ENCODE measurements at places on chromosomes 5 and 9.

GRCh38 chr9:95420518-95420917, 96.3 kb downstream of the PTCH1 start:
- DNase-seq, result no peak

DNA sequence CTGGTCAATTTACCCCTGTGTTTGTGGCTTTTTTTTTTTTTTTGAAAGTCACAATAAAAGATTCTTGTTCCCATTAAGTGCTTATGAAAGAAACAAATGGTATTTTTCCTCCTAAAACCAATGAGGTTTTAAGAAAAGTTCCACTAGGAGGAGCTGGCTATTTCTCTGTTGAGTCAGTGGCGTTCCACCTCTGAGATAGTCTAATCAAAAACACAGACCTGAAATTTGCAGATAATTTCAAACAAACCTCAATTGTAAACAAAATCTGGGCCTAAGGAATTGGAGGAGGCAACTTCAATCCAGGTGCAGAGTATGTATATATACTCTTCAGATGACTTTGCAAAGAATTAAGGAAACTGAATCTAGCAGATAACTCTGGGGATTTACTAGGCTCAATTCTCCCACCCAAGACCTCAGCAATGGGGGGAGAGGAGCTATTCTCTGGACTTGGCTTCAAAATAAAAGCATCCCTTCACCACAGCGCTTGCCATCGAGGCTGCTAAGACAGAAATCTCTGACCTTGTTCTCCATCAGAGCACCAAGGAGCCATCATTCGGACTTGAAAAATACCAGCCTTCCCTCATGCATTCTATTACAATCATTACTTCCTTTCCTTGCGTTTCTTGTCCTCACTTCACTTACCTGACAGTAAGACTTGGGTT, 52.4 kb downstream of the FANCC start:
- DNase-seq, result peak; percentile 12

DNA sequence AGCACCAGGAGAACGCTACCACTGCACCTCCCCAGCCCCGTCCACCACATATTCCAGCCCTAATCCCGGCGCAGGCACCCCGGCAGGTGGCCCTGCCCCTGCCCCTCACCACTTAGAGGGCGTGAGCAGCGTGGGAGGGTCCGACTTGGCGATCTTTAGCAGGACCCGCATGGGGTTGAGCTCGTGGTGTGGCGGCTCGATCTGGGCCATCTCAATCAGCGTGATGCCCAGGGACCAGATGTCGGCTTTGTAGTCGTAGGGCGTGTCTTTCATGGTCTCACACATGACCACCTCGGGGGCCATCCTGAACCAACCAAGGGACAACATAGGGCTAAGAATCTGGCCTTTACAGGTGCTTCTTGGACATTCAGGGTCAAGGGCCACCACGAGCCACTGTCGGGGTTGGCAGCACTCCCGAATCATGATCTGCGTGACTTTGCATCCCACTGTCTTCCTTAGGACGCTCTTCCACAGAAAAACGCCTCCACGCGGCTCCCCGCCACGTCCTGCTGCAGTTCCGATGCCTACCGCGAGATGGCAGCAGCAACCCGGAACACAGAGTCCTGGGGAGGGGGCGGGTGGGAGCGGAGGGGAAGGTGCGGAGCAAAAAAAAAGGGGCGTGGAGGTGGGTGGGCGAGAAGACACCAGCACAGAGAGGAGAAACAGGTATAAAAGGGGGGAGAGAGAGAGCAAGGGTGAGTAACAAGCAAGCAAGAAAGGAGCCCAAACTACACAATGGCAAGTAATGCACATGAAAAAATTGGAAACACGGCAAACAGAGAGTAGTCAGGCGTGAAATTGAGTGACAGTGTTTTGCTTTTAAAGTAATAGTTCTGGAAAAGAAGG, 81.3 kb downstream of the STK10 start:
- DNase-seq, result no peak

GRCh38 chr9:37905776-37906175, 1.8 kb upstream of the SLC25A51 start:
- DNase-seq, result no peak

DNA sequence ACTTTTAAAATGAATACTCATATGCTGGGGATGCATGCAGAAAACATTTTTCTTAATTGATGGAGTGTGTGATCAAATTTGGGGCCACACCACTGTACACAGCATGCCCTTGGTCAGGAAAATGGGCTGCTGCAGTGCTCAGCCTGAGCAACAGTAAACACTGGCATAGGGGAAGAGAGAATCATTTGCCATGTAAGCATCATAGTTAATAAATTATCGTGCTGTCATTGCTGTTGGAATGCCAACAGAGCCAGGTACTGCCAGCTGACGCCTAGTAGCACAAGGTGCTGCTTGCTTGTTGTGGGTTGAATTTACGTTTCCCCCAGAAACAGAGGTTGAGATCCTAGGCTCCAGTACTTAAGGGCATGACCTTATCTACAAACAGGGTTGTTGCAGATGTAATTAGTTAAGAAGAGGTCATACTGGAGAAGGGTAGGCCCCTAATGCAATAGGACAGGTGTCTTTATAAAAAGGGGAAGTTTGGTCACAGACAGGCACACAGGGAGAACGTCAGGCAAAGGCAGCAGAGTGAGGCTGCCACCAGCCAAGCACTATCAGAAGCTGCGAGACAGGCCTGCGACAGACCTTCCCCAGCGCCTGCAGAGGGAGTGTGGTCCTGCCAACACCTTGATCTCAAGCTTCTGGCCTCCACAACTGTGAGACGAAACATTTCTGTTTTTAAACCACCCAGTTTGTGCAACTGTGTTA, 25.3 kb downstream of the DAP start:
- DNase-seq, result no peak

DNA sequence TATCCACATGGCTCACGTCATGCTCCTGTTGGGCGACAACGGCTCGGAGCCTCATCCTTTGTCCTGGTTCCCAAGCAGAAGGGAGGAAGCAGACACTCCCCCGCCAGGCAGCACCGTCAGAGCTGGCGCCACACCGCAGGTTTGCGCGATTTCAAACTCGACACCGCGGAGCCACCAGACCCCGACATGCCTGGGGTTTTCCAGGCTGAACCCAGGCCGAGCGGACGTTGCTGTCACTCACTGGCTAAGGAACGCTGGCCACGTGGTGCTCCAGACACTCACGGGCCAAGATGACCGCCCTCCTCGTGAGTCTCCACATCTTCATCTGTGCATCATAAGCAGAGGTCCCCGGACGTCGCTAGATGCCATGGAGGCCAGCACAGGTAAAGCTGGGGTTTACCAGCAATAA, 9.0 kb downstream of the TERT start:
- no peak for DNase-seq

DNA sequence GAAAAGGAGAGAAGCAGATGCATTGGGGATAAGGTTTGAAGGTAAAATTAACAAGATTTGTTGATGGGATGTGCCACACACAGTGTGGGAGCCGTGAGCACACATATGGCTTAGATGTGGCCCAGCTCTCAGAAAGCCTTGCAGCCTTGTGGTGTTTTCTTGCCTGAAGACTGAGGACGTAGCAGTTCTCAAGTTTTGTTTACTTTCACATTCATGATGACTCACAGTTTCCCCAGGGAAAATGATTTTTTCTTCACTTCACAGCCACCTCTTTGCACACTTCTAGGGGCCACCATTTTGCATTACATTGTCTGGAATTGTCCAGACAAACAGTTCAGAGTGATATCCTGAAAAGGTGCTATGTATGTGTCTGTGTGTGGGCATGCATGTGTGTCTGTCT, 126.2 kb downstream of the BASP1 start:
- DNase-seq, result peak; percentile 48

DNA sequence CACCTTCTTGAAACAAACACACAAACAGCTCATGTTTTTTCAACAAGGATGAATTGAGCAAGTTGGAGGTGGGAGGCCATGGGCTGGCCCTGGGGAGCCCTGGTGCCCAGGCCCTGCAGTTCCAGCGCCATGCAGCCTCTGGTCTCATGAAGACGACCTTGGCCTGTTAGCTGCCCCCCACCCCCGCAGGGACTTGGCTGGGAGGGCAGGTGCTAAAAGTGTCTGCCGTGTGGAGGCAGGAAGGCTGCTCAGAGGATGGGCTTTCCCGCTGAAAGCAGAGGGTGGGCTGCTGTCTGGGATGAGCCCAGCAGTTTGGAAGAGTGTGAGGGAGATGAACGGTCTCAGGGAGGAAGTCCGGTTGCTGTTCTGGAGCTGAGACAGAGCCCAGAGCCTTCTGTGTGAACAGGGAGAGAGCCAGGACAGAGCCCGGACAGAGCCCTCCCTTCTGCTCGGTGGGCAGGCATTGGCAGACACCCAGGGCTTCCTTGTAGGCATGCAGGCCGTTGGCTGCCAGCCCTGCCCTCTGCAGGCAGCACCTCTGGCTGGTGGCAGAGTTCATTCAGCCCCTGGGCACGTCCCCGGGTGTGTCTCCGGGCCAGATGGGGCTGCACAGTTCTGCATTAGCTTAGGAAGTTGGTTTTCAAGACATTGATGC, 18.7 kb downstream of the ROPN1L start:
- no peak for DNase-seq

GRCh38 chr5:44807269-44807668, 1.5 kb upstream of the MRPS30 start:
- DNase-seq, result no peak

DNA sequence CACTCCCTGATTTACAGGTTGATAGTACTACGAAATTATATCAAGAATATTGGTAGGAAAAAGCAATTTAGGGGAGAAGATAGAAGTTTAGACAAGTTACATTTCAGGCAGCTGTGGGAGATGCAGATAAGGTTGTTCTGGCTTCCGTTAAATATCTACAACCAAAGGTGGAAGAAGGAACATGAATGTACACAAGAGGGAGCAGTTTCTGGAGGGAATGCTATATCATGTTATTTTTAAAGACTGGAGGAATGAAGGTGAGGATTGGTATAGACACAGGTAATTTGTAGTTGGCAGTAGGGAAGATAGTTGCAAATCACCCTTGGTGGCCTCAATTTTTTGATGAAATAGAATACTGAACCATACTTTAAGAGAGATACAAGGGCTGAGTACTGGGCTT, 187.3 kb upstream of the NMUR2 start:
- no peak for DNase-seq

DNA sequence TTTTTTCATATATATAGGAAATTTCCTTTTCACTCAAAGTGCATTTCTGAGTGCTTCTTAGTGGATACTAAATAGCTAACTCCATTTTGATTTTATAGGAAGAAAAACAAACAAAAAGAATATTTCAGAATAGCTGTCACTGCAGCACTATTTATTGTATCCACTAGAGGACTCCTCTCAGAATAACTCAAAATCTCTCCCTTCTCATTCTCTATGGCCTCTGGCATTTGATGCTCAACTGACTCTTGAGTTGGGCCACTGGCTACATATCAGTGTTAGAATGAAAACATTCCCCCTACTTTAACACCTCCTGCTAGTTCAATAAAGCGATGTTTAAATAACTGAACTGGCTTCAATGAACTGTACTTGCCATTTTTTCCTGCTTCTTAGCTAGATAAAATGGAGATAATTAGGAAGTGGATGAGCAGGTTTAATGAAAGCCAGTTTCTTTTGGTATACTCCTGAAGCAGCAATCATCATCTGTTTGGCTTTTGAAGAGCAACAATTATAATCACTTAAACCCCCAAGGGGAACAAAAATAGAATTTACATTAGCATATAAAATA, 16.6 kb upstream of the ELAVL2 start:
- no peak for DNase-seq

DNA sequence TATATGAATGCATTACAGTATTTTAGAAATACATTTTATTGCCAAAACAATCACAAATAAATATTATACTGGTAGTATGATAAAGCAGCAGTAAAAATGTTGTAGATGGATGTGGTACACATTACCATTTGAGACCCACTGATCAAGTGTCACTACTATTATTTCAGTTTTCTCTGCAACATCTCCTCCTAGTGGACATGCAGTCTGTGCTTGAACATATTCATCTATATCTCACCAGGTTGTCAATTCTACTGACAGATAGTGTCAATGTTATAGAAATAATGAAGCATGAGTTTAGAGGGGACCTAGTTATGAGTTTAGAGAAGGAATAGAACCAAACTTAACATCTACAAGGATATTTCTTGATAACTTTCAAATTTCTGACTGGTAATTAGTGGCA, 39.2 kb upstream of the ELOVL7 start:
- no peak for DNase-seq

DNA sequence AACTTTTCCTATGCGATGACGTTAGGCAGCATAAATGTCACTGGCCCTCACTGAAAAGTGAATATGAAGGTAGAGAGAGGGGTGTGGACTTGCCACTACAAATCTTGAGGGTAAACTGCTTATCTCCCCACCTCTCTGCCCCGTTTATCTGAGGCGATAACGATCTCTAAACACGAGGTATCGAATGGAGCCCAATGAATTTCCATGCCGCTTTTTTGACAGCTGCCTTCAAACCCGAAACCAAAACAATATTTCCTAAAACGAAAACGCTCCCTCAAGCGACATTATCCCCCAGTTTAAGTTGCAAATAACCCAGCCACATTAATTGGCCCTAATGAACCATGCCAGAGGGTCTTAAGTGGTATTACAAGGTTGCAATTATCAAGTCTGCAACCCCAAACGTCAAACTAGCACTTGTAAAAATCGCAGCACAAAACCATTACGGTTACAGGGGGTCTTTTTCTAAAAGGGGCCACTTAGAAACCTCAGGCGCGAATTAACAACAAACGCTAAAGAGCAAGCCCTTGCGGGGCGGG, 1.4 kb downstream of the NR3C1 start:
- DNase-seq, result no peak

- no peak for DNase-seq
These were observed 30.1 kb downstream of the PRKACG start for GRCh38 chr9:68983522-68984424.

DNA sequence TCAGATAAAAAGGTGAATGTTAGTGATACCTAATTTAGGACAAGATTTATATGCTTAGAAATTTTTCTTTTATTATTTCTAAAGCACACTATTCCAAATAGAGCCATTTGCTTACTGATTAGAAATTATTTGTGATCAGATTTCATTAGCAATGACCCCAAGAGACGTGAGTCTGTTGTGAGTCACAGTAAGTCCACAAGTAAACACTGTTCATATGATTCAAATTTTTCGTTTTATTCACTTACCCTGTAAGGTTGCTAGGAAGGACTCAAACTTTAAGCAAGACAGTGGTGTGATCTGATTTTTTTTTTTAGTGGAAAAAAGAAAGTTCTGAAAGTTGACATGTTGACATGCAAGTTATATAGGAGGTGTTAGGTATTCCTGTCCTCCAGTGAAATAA, 1.2 kb downstream of the CARD6 start:
- no peak for DNase-seq

- DNase-seq, result no peak
These were observed 88.5 kb upstream of the SMC5 start for GRCh38 chr9:70170151-70170790.
